Ascending aorta (tissue), 2 donors: ENCODE measurements at places on chromosomes 4 and X.

GRCh38 chr4:38788317-38788716 lies 5.5 kb upstream of the TLR10 start:
- no peak for DNase-seq

GRCh38 chrX:54248309-54248708 lies 65.3 kb upstream of the FAM120C start:
- DNase-seq, result no peak

DNA sequence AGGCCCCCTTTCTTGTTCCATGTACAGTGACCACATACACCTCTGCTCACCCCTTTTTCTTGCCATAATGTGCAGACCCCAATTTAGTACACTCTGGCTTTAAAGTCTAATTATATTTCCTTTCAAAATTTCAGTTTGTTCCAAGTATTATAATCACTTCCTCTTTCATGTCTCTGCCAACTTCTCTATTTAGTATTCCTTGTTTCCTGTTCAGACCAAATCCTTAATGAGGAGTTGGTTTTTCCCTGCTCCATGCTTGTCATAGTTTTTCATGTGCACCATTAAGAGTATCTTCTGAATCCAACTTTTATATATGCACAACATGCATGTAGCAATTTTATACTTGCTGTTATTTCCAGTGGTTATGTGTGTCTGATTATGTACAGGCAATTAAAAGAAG lies 32.3 kb downstream of the USP53 start:
- DNase-seq, result no peak

DNA sequence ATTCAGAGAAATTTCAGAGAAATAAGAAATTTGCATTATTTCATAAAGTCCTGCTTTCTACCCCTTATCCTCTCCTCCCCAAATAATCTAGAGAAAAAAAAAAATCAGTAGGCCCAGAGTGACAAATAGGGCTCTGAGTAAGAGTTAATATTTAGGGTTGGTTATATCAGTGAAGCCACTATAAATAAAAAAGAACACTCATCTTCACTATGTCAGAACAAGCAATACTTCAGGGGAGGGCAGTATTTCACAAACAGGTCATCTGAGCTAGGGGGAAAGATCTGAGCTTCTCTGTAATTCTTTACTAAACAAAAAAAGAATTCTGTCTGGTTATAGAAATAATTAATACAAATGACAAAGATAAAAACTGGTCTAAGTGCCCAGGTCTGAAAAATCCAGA lies 39.4 kb downstream of the PDE5A start:
- DNase-seq, result no peak

DNA sequence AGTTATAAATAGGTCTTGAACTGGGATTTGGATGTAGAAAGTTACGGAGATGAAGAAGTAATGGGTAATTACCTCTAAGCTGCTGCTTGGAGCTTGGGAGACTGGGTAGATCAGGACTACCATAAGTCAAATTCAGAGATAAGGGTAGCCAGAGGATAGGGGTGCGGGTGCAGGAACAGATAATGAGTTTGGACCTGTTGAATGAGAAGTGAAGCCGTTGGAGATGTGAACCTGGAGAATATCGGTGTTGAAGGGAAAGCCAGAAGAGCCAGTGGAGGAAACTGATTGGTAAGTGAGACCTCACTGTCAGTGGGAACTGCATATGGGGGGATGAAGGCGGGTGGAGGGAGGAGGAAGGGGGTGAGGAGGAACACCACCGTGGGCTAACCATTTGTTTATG lies 618 bp upstream of the FOXO4 start:
- DNase-seq, result no peak

DNA sequence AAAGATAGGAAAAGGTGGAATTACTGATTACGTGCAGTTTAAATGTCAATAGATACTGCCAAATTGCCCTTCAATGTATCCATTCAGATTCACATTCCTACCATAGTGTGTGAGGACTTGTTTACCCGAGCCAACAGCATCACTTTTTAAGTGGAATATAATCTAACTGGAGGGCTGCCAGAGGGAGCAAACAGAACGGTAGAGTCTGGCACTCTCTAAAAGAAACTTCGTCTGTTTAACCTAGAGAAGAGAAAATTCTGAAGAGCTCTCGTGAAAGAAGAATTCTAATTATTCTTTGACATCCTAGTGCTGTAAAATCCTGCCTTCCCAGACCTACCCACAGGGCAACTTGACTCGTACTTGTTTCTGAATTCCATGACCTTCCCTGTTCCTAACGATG lies 23.2 kb downstream of the SMIM43 start:
- no peak for DNase-seq

DNA sequence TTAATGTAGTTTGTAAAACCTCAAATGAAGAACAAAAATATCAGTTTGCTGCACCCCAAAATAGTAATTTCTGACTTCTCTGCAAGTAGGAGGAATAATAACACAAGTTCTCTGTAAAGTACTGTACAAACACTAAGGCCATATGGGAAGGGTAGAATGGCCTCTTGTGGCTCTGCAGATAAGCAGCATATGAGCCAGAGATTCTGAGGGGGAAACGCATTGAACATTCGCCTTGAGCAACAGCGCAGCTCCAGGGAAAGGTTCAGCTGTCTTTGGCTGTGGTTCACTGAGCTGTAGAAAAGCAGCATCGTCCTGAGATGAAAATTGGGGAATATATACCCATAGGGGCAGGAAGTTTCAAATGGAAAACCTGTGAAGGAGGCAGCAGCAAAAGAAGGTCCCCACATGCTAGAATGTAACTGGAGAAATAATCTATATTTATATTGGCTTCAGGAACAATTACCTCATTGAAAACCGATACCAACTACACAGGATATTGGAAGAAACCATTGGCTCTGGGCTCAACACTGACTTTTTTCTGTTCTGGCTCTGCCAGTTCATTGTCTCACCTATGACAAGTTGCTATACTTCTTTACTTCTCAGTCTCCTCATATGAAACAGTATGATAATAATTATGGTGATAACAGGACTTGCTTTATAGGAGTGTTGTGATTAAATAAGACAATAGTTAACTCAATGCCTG lies 357.6 kb upstream of the CPEB2 start:
- DNase-seq, result no peak

DNA sequence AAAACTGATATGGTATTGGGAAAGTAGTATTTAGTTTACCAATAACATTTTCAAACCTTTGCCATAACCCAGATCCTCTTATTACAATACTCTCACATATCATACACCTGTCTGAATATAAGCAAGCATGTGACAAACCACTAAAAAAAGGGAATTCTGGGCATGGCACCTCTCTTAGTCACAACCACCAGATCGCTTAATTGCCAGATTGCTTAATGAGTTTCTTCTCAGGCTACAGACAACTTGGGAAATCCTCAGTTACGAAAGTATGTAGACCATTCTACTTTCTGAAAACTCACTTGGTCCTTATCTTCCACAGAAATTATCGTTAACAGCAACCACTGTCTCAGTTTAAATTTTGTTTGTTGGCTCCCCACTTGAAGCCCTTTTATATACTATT lies 2.1 kb downstream of the NAF1 start:
- no peak for DNase-seq

- no peak for DNase-seq
Measured at GRCh38 chr4:88731381-88731780, 33.8 kb upstream of the NAP1L5 start.
